ENCODE measurements at places on chromosomes 4 and X.

DNA sequence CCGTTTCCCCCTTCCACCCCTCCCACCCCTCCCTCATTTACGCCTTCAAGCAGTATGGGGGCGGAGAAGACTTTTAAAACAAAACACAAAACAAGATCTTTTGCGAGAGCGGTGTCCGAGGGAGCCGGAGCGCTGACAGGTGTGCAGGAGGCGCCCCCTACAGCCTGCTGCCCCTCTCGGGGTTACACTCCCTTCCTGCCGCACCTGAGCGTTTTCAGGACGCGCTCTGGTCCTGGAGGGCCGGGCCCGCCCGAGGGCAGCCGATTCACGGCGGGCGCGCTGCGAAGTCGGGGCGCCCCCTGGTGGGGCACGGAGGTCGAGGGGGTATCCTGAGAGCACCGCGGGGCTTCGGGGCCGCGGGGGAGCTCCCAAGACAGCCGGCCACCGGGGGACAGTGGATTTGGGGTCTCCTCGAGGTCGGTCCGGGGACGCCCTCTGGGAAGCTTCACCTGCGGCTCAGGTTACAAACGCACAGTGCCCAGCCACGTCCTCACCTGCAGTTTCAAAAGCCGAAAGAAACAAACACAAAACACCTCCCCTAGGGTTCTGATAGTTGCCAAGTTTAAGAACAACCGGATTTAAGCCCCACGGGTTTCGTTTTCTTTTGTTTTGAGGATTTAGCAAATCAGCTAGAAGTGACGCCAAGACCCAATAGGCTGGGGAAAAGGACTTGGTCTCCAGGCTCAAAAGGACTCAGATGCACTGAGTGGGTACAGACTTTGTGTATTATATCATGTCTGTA lies 8.0 kb upstream of the NEUROG2 start:
- H3K4me3 ChIP-seq: peak overlapping the region; percentile 77
- peaks cover 73% of the 10 kb centered on the region for H3K27me3 ChIP-seq
- H3K27ac ChIP-seq: no peak overlapping the region
- peaks cover 26% of the 10 kb centered on the region for H3K4me1 ChIP-seq

DNA sequence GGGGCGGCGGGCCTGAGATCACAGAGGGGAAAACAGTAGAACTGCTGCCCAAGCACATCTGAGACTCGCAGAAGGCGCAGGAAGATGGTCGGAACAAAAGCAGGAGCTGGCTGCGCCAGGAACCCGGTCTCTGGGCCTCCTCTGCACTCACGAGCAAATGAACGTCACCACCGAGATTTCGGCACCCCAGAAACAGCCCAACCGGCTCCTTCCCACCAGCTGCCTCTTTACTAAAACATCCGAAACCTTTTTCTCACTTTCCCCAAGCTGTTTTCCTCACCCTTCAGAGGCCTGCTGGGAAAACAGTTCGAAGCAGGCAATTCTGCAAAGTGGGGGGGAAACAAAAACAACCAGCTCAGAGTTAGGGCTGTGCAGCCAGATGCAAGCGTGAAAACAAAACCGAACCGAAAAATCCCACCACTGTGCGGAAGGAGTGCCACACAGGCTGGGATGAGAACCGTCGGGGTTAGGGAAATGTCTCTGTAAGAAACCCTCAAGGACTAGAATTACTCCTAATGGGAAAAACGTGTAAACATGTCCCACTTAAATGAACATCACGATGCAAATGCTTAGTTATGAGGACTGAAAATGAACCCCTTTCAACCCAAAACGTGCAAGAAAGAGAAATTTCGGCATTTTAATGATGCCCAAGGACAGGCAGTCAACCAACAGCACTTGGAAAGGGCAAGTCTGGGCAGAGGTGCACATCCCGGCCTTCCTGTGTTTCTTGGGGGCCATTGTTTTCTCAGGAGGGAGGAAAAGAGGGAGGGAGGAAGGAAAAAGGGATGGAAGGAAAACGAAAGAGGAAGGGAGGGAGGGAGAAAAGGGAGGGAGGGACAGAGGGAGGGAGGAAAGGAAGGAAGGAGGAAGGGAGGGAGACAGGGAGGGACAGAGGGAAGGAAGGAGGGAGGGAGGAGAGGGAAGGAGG lies 15.8 kb downstream of the DHRSX start:
- H3K27ac ChIP-seq: no peak overlapping the region
- no peak overlapping the region for H3K4me3 ChIP-seq
- no peaks in the 10 kb centered on the region for H3K27me3 ChIP-seq
- peaks cover 15% of the 10 kb centered on the region for H3K36me3 ChIP-seq
- no peaks in the 10 kb centered on the region for H3K4me1 ChIP-seq

GRCh38 chr4:156101571-156101970 lies 147.9 kb upstream of the CTSO start:
- no peak overlapping the region for H3K27ac ChIP-seq
- DNase-seq: no peak
- H3K4me1 ChIP-seq: no peaks in the 10 kb centered on the region
- no peaks in the 10 kb centered on the region for H3K36me3 ChIP-seq

- H3K4me3 ChIP-seq: no peak overlapping the region
- peaks cover 2% of the 10 kb centered on the region for H3K4me1 ChIP-seq
- H3K36me3 ChIP-seq: no peaks in the 10 kb centered on the region
- peaks cover 4% of the 10 kb centered on the region for H3K27me3 ChIP-seq
- no peak overlapping the region for H3K27ac ChIP-seq
Observed at GRCh38 chr4:94828882-94829281, 71.1 kb downstream of the BMPR1B start.

- peaks cover 4% of the 10 kb centered on the region for H3K36me3 ChIP-seq
- peak; percentile 13 for DNase-seq
- no peak overlapping the region for H3K4me3 ChIP-seq
- H3K27ac ChIP-seq: no peak overlapping the region
- H3K27me3 ChIP-seq: peaks cover 5% of the 10 kb centered on the region
Observed at GRCh38 chr4:3783693-3784306, 17.6 kb downstream of the ADRA2C start.

GRCh38 chr4:184409911-184410692 lies 64.2 kb downstream of the IRF2 start:
- H3K4me1 ChIP-seq: peaks cover 48% of the 10 kb centered on the region
- H3K27me3 ChIP-seq: no peaks in the 10 kb centered on the region
- DNase-seq: peak; percentile 47
- H3K4me3 ChIP-seq: peak overlapping the region; percentile 12

DNA sequence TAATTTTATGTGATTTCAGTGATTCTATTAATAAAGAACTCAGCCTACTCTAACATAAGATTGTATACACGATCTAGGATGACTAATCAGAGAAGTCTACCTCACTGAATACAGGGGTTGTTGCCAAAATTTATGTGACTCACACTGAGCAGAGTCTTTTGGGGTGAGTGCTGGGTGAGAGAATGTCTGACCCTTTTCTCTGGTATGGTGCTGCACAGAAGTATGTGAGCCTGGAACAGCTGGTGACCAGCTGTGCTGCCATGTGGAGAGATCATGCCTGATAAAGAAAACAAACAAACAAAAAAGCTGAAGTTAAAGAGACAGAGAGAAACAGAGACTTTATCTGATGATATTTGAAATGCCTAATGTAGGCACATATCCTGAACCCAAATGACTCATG lies 618.1 kb upstream of the GRIA3 start:
- no peaks in the 10 kb centered on the region for H3K36me3 ChIP-seq
- DNase-seq: no peak
- no peak overlapping the region for H3K4me3 ChIP-seq
- no peaks in the 10 kb centered on the region for H3K27me3 ChIP-seq
- no peaks in the 10 kb centered on the region for H3K4me1 ChIP-seq
- H3K27ac ChIP-seq: no peak overlapping the region

DNA sequence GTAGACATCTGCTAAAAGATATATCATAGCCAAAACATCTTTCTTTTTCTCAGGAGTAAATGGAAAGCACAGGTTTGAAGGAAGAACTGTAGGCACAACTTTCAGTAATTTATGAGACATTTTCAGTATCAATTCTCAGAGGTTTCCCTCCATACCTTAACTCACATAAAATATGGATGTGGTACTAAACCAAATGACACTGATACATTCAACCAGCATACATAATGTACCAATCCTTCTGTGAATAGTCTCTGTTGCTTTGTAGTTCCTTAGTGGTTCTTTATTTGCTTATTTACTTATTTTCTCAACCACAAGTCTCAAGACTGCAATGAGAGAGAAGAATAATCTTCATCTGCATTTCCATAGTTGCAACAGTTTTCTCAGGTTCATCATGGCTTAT lies 96.1 kb downstream of the ARHGAP24 start:
- DNase-seq: no peak
- no peak overlapping the region for H3K4me3 ChIP-seq
- no peaks in the 10 kb centered on the region for H3K27me3 ChIP-seq
- H3K36me3 ChIP-seq: no peaks in the 10 kb centered on the region
- H3K4me1 ChIP-seq: no peaks in the 10 kb centered on the region

DNA sequence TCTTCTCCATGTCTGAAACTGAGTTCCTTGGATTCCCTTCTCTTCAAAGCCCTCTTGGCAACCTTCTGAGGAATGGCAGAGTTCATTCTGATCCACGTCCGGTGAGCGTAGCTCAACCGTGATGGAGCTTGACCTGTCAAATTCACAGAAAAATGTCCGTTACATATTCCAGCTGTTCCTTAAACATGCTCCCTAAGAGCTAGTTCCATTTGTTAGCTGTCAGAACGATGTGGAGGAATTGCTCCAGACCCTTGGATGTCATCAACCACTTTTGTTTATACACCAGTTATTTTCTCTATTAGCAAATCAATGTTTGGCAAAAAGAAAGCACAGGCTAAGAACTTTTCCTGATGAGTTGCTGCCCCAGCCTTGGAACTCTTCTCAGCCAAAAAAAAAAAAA lies 50.1 kb downstream of the NHS start:
- no peaks in the 10 kb centered on the region for H3K36me3 ChIP-seq
- H3K27me3 ChIP-seq: peaks cover 2% of the 10 kb centered on the region
- no peak overlapping the region for H3K4me3 ChIP-seq
- no peak for DNase-seq

DNA sequence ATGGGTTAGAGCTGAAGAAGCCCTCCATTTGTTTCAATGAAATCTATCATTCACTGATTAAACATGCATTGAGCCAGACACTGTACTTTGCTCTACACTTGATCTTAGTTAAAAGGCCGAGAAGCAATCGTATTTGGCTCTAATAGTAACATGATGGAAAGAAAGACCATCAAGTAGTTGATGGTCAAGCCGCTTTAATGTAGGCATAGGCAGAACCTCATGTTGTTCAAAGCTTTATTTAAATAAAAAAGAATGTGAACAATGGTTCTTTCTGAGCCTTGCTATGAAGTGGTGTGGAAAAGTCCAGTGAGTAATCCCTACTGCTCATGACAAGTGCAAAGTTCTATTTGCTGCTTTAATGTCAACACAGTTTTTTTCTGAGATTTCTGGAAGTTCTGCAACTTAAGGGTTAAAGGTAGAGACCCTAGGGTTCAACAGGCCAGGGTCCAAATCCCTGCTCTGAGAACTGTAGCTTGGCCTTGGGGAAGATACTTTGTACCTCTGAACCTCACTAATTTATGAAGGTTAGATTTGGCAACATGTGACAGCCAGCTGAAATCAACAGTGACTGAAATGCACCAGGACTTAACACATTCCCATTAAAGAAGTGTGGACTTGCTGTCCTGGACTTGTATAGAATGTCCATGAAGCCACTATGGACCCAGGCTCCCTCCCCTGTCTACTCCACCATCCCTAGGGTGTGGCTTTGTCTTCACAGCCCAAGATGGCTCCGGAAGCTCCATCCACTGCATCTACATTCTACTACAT lies 17.9 kb upstream of the LAP3 start:
- no peak overlapping the region for H3K4me3 ChIP-seq
- DNase-seq: no peak
- H3K36me3 ChIP-seq: no peaks in the 10 kb centered on the region
- H3K27ac ChIP-seq: no peak overlapping the region
- peaks cover 6% of the 10 kb centered on the region for H3K27me3 ChIP-seq

- peaks cover 2% of the 10 kb centered on the region for H3K36me3 ChIP-seq
- peak; percentile 57 for DNase-seq
- no peak overlapping the region for H3K27ac ChIP-seq
- H3K4me1 ChIP-seq: peaks cover 2% of the 10 kb centered on the region
Observed at GRCh38 chr4:120049732-120050494, 16.7 kb downstream of the MAD2L1 start.
